ENCODE measurements at places on chromosomes 5 and 9. TPM values are rescaled to one million over a fixed set of nuclear protein-coding genes. Genes with fewer than 3 reads are reported as not detected.

The SLC24A2 gene
- total RNA-seq, result not detected

The RGS3 gene
- total RNA-seq, result 71.1 TPM

The GIN1 gene
- total RNA-seq, result 8.1 TPM

The RLN1 gene
- total RNA-seq, result 0.44 TPM

The ABLIM3 gene
- total RNA-seq, result not detected

DNA sequence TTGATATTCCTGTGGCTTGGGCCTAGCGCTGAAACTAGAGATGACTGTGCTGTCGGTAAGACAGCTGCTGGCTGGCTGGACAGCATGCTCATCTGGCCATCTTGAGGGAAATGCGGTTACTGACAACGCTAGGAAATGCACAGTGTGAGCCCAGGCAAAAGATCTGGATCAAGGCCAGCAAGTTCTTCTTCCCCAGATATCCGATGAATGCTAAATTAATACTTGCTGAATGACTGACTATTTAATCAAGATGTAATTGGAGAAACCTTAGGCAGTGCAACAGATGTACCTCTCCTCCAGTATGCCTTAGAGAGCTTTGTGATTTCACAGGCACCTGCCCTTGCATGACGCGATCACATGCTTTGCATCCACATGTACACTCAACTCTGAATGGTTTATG, 659.1 kb downstream of the EFNA5 start:
- H3K4me1 ChIP-seq, result peaks cover 13% of the 10 kb centered on the region
- DNase-seq, result no peak
- H3K36me3 ChIP-seq, result no peaks in the 10 kb centered on the region
- no peak overlapping the region for H3K4me3 ChIP-seq
- no peaks in the 10 kb centered on the region for H3K27me3 ChIP-seq

DNA sequence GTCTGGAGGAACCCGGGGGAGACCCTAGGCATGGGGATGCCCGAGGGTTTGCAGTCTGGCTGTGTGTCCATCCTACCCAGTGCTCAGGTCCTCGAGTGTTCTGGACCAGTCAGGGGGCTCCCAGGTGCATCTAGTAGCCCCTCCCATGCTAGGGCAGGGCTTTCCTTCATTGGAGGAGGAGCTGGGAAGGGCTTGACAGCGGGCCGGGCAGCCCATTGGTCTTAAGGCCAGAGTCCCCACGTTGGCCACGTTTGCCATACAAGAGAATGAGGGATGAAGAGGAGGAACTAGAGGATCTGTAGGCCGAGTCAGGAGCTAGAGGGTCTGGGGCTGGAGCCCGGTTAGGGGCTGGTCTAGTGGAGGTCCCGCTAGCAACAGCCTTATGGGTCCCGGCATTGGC, 37.3 kb upstream of the CTSV start:
- no peak overlapping the region for H3K4me3 ChIP-seq
- DNase-seq, result no peak
- H3K27ac ChIP-seq, result no peak overlapping the region
- H3K27me3 ChIP-seq, result no peaks in the 10 kb centered on the region
- no peaks in the 10 kb centered on the region for H3K36me3 ChIP-seq

DNA sequence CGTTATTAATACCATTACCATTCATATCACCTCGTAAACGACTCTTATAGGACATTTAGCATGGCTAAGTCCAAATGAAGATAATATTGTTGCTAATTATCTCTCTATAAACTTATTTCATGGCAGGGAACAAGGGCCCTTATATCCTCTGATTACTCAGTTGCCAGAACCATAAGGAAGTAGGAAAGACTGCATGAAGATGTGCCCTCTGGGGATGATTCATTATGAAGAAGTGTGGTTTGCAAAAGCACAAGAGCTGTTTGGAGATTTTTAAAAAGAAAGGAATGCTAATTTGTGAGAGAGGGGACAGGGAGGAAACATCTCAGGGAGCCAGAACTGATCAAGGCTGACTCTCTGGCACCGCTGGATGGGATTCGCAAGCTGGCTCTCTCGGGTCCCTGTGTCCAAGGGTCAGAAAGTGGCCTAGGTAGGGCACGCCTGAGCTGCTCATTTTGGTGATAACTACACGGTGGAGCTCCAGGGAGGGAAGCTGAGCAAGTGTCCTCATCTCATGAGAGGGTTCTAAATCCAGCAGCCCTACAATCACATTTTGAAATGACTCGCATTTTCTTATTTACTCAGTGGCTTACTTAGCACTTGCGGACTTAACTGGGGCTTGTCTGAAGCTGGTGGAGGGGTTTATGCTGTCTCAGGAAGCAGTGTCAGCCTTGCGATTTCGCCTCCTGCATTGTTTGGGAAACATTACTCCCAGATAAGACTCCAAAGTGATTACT, 136.8 kb downstream of the C5orf15 start:
- no peak for DNase-seq
- H3K36me3 ChIP-seq, result no peaks in the 10 kb centered on the region
- no peaks in the 10 kb centered on the region for H3K27me3 ChIP-seq
- no peak overlapping the region for H3K4me3 ChIP-seq
- H3K27ac ChIP-seq, result no peak overlapping the region

GRCh38 chr5:1065143-1065750, 46.6 kb downstream of the SLC12A7 start:
- H3K27me3 ChIP-seq, result no peaks in the 10 kb centered on the region
- no peak overlapping the region for H3K4me3 ChIP-seq
- DNase-seq, result no peak
- peaks cover 1% of the 10 kb centered on the region for H3K36me3 ChIP-seq

DNA sequence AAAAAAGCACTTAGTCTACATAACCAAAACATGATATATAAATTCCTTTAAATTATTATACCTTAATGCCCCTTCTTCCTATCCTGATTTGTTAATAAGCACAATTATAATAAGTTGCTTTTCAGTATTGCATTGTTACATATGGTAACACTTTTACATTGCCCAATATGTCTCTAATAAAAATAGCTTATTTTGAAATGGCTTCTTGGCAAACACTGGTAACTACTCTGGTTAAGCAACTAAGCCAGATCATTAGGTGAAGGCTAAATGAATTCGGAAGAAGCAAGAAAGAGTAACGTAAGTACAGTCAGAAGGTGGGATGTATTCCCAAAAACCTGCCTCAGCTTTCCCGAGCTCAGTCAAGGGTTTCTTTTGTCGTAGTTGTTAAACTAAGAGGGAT, 85.3 kb downstream of the TTC39B start:
- no peaks in the 10 kb centered on the region for H3K4me1 ChIP-seq
- no peak for DNase-seq
- H3K27ac ChIP-seq, result no peak overlapping the region
- no peaks in the 10 kb centered on the region for H3K36me3 ChIP-seq

- peaks cover 2% of the 10 kb centered on the region for H3K36me3 ChIP-seq
- H3K4me1 ChIP-seq, result peaks cover 60% of the 10 kb centered on the region
- peak overlapping the region; percentile 74 for H3K27ac ChIP-seq
- DNase-seq, result no peak
- H3K27me3 ChIP-seq, result no peaks in the 10 kb centered on the region
Measured at GRCh38 chr9:37944266-37944650, 40.3 kb upstream of the SLC25A51 start.

DNA sequence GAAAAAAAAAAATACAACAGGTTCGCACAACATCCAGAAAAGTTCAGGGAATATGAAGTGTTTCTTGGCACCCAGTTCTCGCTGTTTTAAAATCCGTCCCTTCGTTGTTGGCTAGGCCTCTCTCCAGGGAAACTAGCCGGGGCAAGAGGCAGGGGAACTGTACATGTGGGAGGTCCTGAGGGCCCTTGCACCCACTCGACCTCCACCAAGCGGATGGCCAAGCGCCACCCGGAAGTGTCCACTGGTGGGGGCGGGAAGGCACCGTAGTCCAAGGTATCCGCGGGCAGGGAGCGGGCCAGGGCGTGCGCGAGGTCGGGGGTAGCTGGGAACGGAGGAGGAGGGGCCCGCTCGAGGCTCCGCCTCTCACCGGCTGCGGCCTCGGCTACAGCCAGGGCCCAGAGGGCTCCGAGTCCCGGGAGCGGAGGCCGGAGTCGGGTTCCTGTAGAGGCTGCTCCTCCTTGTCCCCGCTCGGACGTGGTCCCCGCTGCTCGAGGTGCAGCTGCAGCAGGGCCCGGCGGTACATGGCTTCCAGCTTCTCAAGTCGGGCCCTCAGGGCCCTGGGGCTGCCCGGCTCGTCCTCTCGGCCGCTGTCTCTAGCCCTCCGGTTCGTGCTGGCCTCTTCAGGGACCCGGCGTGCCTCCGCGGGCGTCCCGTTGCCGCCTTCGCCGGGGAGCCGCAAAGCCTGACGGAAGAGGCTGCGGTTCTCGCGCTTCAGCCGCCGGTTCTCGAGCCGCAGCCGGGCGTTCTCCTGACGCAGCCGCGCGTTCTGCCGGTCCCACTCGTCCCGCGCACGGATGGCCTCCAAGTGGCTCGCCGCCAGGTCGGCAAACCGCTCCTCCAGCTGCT, 720 bp downstream of the TUSC1 start:
- peak overlapping the region; percentile 49 for H3K4me3 ChIP-seq
- no peaks in the 10 kb centered on the region for H3K4me1 ChIP-seq
- H3K27ac ChIP-seq, result no peak overlapping the region
- peak; percentile 79 for DNase-seq
- no peaks in the 10 kb centered on the region for H3K36me3 ChIP-seq

GRCh38 chr9:129172816-129173215, 5.2 kb downstream of the IER5L start:
- H3K4me1 ChIP-seq, result peaks cover 9% of the 10 kb centered on the region
- H3K27ac ChIP-seq, result no peak overlapping the region
- H3K27me3 ChIP-seq, result no peaks in the 10 kb centered on the region
- H3K4me3 ChIP-seq, result no peak overlapping the region
- no peak for DNase-seq

- H3K27me3 ChIP-seq, result no peaks in the 10 kb centered on the region
- H3K4me3 ChIP-seq, result no peak overlapping the region
- H3K27ac ChIP-seq, result peak overlapping the region; percentile 55
Measured at GRCh38 chr5:16759147-16759773, 142.5 kb upstream of the RETREG1 start.

DNA sequence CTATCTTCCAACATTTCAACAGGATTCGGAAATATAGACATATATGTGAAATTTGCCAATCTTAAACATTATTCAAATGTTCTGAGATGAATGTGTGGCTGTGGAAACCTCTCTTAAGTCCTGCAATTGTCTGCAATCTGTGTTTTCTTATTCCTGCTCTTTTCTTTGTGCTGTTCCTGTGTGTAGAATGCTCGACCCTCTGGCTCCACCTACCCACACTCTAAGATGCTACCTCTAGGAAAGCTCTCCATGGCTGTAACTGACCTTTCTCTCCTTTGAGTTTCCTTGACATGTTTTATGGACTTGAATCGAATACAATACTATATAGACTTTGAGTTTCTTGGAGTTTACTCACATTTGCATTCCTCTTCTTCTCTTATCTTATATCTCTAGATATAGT, 120.6 kb upstream of the ASTN2 start:
- H3K36me3 ChIP-seq, result no peaks in the 10 kb centered on the region
- H3K4me3 ChIP-seq, result no peak overlapping the region
- H3K27ac ChIP-seq, result no peak overlapping the region

DNA sequence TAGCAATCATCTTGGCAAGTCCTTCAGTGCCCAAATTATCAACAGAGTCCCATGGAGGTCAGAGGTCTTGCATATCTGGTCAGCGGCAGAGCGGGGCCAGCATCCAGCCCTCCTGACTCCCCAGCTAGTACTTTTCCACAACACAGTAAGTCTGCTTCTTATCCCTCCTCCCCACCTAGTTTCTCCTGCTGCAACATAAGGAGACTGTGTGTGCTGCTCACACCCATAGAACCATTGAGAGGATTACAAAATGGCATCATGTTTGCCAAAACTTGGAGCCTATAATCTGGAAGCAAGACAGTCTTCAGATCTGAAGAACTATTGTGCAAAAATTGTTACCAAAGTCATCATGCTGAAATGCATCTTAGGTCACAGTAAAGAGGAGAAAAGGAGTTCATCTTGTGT, 125.8 kb upstream of the ZNF366 start:
- no peaks in the 10 kb centered on the region for H3K27me3 ChIP-seq
- H3K36me3 ChIP-seq, result no peaks in the 10 kb centered on the region
- no peak for DNase-seq
- H3K27ac ChIP-seq, result no peak overlapping the region
- no peak overlapping the region for H3K4me3 ChIP-seq

DNA sequence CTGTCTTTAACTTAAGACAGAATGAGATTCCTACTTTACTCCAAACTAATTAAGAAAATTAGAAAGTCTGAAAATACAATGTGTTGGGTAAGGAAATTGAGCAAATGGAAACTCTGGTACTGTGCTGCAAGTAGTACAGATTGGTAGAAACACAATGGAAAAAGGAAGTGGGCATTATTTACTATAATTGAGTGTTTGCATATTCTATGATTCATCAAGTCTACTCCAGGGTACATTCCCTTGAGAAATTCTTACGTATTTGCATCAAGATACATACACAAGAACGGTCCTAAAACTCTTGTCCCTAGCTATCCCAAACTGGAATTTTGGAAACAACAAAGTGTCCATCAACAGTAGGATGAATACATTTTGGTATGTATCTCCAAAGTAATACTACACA, 123.5 kb upstream of the TARS1 start:
- H3K36me3 ChIP-seq, result no peaks in the 10 kb centered on the region
- H3K4me1 ChIP-seq, result no peaks in the 10 kb centered on the region

- H3K27ac ChIP-seq, result no peak overlapping the region
- H3K4me1 ChIP-seq, result no peaks in the 10 kb centered on the region
- H3K4me3 ChIP-seq, result no peak overlapping the region
- no peaks in the 10 kb centered on the region for H3K27me3 ChIP-seq
- no peak for DNase-seq
- no peaks in the 10 kb centered on the region for H3K36me3 ChIP-seq
Measured at GRCh38 chr9:69012696-69013381, 1.1 kb downstream of the PRKACG start.

GRCh38 chr5:59069438-59070079, 486.7 kb downstream of the RAB3C start:
- H3K4me3 ChIP-seq, result no peak overlapping the region
- no peak for DNase-seq
- no peaks in the 10 kb centered on the region for H3K36me3 ChIP-seq
- no peak overlapping the region for H3K27ac ChIP-seq
- peaks cover 14% of the 10 kb centered on the region for H3K4me1 ChIP-seq

GRCh38 chr9:114396558-114397218, 8.9 kb upstream of the AKNA start:
- peaks cover 23% of the 10 kb centered on the region for H3K4me1 ChIP-seq
- no peaks in the 10 kb centered on the region for H3K27me3 ChIP-seq
- H3K36me3 ChIP-seq, result no peaks in the 10 kb centered on the region
- DNase-seq, result peak; percentile 82
- no peak overlapping the region for H3K4me3 ChIP-seq

- H3K36me3 ChIP-seq, result no peaks in the 10 kb centered on the region
- H3K27me3 ChIP-seq, result no peaks in the 10 kb centered on the region
- no peak for DNase-seq
- H3K4me1 ChIP-seq, result no peaks in the 10 kb centered on the region
- no peak overlapping the region for H3K4me3 ChIP-seq
Measured at GRCh38 chr9:14608540-14608939, 84.7 kb downstream of the ZDHHC21 start.

- H3K27me3 ChIP-seq, result no peaks in the 10 kb centered on the region
- H3K27ac ChIP-seq, result no peak overlapping the region
- H3K4me1 ChIP-seq, result peaks cover 29% of the 10 kb centered on the region
- H3K4me3 ChIP-seq, result no peak overlapping the region
- DNase-seq, result no peak
Measured at GRCh38 chr9:110069326-110070248, 138.4 kb downstream of the C9orf152 start.

Measured in Caco-2 (cell line).